ENCODE measurements at places on chromosomes 5 and 9.
A peak's percentile ranks its signal among the peaks of the same experiment; 100 is the strongest.

- no peak for DNase-seq
Measured at GRCh38 chr5:90344689-90345088, 64.9 kb downstream of the CETN3 start.

DNA sequence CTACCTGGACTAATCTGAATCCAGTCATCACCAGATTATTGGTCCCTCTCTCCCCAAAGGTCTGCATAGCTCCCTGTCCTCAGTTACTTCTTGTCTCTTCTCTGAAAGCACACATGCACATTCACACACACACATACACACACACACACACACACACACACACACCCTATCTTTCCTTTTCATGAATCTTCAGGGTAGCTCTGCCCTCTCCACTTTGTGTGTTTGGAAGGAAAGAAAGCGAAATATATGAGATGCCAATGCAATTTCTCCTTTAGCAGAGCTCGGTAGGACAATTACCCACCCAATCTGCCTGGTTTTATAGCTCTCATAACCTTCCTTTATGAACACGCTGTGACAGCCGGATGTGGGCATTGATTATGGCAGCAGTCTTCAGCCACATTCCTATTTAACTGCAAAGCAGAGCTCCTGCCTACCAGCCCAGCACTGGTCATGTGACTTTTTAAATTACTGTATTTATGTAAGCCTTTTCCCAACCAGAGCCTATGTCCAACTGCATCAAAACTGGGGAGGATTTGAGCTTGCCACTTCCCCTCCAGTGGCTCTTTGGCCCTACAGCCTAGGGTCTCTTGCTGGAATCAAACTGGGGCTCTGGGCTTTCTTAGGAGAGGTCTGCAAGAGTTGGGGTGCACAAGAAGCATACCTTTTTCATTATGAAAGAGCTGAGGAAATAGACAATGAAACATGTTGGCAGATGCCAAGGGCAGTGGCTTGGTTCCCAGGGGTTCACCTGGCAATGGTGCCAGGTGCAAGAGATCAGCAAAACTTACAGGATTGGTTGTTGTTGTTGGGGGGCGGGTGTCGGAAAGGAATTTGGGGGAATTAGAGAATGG is 20.8 kb upstream of the MATR3 start:
- no peak for DNase-seq

GRCh38 chr5:140239939-140240700 is 62.8 kb downstream of the PFDN1 start:
- peak; percentile 80 for DNase-seq

GRCh38 chr9:117156771-117157535 is 257.9 kb downstream of the ASTN2 start:
- no peak for DNase-seq

- DNase-seq, result no peak
Measured at GRCh38 chr5:39157701-39158100, 61.7 kb downstream of the FYB1 start.

DNA sequence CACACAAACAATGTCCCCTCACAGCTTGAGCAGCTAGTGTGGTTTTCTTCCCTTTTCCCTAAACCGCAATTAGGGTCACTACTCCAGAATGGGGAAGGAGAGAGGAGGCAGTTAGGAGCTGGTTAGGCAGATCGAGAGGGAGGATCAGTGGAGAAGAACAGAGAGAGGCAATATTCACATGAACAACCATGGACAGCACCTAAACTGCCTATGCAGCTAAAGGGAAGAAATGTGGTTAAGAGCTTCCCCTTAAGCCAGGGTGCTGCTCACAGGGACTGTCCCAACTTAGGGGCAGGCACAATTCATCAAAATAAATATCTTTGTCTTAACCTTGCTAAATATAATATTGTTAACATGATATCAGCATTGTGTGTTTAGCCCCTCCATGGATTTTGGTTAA is 359.3 kb upstream of the CDH18 start:
- DNase-seq, result no peak

DNA sequence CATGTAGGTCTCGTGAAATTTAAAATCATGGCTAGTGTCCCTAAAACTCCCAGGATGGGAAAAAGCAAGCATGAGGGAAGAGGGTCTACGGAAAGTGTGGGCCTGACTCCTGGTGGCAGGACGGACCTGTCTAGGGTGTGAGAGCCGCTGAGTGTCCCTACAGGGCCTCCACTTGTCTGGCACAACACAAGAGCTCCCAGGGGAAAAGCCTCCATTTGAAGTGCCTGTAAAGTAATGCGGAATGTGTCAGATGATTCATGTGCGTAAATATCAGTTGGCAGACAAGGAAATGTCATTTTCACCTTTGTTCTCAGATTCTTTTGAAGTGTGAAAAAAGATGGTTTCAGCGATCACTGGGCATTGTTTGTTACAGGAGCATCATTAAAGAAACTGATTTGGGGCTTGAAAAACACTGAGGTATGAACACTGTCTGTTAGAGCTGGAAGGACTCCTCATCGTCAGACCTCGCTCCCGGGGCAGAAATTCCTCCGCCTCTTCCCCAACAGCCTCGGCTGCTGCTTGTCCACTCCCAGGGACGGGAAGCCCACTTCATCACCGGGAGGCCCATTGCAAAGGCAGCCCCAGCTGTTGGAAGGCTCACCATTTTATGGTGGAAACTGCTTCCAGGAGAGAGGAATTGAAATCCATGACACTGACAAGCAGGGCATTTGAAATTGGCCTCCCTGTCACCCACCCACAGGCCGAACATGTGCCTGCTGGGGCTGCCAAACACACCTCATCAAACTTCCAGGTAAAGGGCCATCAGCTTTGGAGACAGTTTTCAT is 240.8 kb downstream of the FSTL4 start:
- DNase-seq, result no peak

GRCh38 chr9:35548571-35548970 is 56.5 kb upstream of the TESK1 start:
- DNase-seq, result no peak

DNA sequence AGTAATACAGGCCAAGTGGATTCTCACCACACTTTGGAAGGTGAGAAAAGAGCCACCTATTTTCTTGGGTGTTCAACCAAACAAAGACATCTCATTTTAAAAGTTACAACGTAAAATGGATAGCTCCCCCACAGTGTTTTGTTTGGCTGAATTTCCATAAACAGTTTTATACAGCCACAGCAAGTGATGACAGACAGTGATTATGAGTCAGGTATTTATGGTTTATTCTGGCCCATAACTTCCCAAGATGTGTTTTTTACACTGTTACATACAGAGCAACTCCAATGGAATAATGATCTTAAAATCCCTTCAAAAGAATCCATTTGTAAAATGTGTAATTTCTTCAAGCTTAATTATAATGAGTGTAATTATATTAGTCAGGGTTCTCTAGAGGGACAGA is 421.3 kb downstream of the TLE1 start:
- DNase-seq, result no peak

DNA sequence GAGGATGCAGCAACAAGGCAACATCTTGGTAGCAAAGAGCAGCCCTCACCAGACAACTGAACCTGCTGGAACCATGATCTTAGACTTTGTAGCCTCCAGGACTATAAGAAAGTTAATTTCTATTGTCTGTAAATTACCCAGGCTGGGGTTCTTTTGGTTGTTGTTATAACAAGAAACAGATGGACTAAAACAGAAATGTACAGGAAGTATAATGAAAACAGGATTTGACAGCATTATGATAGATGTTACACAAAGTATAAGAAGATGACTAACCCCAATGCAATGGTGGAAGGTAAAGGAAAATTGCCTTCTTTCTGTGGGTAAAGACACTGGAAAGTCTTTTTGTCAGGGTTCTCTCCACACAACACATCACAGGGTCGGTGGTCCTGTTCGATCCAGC is 204.2 kb downstream of the SGCD start:
- DNase-seq, result no peak

- no peak for DNase-seq
Measured at GRCh38 chr9:31103836-31104235, 1280.6 kb upstream of the ACO1 start.

DNA sequence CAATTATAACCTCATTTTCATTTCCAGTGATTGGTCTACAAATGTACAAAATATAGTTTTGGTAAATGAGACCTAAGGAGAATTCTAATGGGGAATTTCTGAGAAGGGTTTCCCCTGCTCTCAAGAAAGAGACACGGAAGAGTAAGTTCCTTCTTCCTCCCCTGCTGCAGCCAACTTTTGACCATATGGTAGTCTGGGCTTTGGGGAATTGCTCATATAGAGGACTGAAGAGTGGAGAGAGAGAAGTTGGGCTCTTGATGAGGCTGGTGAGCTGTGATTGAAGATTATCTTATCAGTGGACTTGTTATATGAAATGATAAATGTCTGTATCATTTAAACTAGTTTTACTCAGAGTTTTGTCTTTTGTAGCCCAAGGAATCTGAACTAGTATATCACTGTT is 4.3 kb upstream of the LNPEP start:
- DNase-seq, result no peak

GRCh38 chr5:121872856-121873255 is 21.2 kb downstream of the FTMT start:
- no peak for DNase-seq

GRCh38 chr5:72296256-72296655 is 23.8 kb downstream of the MRPS27 start:
- DNase-seq, result peak; percentile 41

- DNase-seq, result no peak
Measured at GRCh38 chr9:129840034-129840433, 4.8 kb downstream of the USP20 start.

- peak; percentile 92 for DNase-seq
Measured at GRCh38 chr9:101028346-101029314, at the start of gene PLPPR1. TSS of gene PLPPR1 (plus strand) at chr9:101028727.

DNA sequence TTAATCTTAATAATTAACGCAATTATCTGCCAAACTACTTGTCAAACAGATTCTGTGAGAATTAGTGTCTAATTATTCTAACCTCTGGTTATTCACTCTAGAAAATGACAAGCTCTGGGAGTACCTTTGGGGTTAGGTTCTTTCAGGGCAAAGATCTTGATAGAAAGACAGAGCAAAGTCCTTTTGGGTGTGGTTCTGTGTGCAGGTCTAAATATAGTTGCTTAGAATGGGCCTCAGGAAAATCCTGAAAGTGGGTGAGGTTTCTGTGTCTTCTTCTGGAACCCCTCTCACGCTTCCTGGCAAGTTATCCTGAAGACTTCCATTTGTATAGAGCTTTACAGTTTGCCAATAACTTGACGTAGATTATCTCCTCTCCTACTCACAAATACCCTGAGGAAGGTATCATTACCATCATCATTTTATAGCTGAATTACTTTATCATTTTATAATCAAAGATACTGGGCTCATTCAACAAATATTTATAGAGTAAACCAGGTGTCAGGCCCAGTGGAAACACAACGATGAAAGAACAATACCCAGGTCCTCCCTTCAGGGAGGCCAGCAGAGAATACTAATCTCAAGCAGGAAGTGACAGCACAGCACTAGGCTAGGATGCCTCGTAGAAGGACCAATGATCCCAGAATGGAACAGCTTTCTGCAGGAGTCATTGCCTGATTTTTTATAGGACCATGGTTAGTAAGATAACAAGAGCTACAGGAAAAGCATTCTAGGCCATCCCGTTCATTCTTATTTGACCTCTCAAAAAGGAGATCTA is 27.6 kb upstream of the LHFPL2 start:
- DNase-seq, result no peak

- no peak for DNase-seq
Measured at GRCh38 chr5:57833489-57833888, 350.9 kb upstream of the ACTBL2 start.

GRCh38 chr5:173493040-173493439 is 123.4 kb downstream of the BOD1 start:
- no peak for DNase-seq

GRCh38 chr5:109506556-109506955 is 96.8 kb upstream of the PJA2 start:
- DNase-seq, result no peak

Data from D341Med (cell line).